Activated T-cell treated with anti-CD3 and anti-CD28 coated beads, Interleukin-2, amount 50 U/mL, for 4 hours (primary cell): ENCODE measurements at places on chromosomes 7 and 10.

- DNase-seq, result no peak
Observed at GRCh38 chr7:110685899-110686298, 405.0 kb upstream of the LRRN3 start.

GRCh38 chr7:114439581-114439980 lies 25.0 kb downstream of the FOXP2 start:
- no peak for DNase-seq

DNA sequence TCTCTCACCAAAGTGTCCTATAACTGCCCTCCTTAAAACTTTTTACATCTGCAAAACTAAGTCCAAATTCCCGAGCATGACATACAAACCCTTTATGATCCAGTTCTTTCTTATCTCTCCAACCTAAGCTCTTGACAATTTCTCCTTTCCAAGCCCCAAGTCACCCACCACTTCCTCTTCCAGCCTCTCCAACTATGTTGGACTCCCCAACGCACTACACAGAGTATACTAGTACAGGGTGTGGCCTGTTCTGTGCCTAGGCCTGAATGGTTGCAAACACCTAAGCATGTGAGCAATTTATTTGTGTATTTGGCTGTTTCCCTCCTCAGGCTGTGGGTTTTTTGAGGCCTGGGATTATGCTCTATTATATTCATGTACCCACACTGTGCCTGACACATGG lies 101.2 kb upstream of the APBB1IP start:
- DNase-seq, result no peak

DNA sequence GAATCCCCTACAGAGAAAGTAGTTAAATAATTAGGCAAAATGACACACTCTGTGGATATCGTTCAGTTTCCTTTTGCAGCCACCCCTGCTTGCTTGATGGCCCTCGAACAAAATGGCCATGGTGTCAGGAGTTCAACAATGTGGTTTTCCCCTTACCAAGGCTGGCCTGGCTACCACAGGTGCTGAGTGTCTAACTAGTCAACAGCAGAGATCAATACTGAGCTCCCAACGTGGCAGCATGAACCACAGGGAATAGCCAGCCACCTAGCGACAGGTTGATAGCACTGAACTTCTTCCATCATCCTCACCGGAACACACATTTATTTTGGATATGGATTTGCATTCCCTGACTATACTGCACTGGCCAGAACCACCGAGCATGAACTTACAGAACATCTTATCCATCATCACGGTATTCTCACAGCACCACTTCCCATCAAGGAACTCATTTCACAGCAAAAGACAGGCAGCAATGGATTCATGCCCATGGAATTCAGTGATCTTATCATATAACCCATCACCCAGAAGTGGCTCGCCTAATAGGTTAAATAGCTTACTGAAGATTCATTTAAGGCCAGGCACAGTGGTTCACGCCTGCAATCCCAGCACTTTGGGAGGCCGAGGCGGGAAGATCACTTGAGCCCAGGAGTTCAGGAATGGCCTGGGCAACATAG lies 6.3 kb downstream of the C10orf67 start:
- DNase-seq, result no peak

DNA sequence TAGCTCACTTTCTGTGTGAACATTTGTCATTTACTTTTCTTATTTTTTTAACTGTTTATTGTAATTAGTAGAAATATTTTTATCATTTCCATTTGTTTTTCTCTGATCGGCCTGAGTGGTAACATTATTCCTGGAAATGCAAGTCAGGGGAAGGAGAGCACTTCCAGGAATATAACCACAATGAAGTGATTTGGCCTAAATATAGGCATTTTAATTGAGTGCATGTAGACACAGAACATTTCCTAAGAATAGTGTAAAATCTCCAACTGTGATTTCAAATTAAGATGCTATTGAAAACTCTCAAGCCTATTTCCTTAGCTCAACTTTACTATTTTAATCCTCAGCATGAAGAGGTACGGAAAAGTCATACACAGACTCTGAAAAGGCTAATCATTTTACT lies 86.5 kb upstream of the SKAP2 start:
- no peak for DNase-seq

GRCh38 chr7:3787717-3788264 lies 486.7 kb downstream of the SDK1 start:
- DNase-seq, result no peak

DNA sequence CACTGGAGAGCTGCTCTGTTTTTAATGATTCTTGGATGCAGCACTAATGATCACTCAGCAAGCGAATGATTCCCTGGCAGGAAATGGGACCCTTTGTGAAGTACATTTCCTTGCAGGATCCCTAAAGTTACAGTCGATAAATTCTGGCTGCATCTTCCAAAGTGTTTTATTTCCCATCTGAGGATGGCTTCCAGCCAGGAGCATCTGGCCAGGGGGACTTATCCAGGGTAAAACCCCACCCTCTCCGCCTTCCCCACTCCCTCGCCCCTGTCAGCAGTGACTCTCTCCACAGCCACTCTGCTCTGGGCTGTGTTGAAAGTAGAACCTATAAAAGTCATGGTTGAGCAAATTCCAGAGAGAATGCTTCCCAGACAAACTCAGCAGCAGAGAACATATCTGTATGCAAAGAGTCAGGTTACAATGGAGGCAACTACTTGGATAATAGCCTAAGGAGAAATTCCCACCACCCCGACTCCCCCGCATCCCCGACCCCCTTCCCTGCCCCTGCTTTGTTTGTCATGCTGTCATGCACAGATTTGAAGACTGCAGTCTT lies 111.0 kb upstream of the ANLN start:
- DNase-seq, result no peak
